ENCODE measurements at places on chromosomes 12 and 14. TPM values are rescaled to one million over a fixed set of nuclear protein-coding genes. Genes with fewer than 3 reads are reported as not detected.
A peak's percentile ranks its signal among the peaks of the same experiment; 100 is the strongest.

DNA sequence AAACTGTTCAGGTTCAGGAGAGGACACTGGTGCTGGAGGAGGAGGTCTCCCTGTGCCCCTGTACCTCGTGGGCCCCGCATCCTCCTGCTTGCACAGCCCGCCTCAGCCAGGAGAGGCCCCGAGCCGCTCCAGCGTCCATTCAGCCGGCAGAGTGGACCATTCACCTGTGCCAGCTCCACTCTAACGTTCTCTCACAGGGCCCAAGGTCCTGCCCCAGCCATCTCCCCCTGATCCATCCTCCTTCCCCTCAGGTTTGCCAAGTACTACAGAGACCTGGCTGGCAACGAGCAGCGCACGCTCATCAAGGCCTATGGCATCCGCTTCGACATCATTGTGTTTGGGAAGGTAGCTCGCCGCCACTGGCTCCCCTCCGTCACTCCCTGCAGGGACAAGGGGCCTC is 22.2 kb downstream of the P2RX4 start:
- DNase-seq: no peak

DNA sequence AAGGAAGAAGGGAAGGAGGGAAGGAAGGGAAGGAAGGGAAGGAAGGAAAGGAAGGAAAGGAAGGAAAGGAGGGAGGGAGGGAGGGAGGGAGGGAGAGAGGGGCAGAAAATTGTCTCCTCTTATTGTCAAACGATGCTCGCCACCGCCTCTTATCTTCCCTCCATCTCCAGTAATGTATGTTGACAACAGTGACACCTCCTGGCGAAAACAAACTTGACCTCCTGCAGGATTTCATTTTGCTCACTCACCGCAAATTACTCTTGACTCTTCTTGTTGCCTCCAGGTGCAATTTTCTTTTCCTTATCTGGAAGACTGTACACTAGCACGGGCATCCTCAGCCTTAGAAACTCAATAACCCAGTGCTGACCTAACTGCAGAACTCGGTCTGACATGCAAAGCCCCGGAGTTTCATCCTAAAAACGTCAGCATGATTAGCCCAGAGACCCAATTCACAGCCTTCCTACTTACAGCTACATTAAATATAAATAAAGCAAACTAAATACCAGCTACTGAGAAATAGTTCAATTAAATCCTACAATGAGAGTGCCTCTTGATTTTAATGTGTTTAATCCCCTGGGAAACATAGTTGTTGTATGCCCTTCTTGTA is 512.4 kb upstream of the TMPO start:
- peak; percentile 1 for DNase-seq

- no peak for DNase-seq
These were observed 2.0 kb upstream of the ALX1 start for GRCh38 chr12:85277900-85278597.

DNA sequence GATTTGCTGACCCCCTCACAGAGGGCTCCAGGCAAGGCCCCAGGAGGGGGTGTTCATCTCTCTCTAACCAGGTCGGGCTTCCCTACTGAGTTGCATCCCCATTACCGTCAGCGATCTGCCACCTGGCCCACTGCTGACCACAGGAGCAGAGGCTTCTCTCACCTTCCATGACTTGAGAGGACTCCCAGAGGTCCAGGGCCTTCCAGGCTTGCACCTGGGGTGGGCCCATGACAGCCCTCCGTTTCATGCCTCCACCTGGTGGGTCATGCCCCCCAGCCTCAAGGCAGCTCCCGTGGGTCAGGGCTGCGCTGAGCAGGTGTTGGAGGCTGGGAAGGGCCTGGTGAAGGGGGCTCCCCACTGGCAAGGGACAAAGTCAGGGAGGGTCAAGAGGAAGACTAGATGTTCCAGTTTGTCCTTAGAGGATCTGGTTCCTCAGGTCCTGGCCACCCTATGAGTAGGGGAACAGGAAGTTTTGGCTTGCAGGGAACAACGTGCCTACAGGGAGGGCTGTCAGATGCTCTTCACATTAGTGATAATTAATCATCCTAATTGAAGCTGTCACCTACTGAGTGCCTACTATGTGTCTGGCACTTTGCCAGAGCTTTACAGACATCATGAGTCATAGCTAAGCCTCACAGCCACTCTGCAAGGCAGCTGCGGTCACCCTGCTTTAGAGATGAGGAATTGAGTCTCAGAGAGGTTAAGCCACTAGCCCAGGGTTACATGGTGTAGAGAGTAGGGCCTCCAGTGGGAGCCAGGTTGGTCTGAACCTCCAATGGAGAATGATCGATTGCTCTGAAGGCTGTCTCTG is 13.8 kb downstream of the NFKBIA start:
- DNase-seq: peak; percentile 65

The DBX2 gene
- not detected for total RNA-seq

The PNP gene
- total RNA-seq: 56.8 TPM

Data from astrocyte (in vitro differentiated cells and primary cell).